Glomerular endothelial cell (primary cell): ENCODE measurements at places on chromosomes 7 and 10.

GRCh38 chr7:83925860-83926259 lies 268.7 kb downstream of the SEMA3A start:
- no peak for DNase-seq

- peak; percentile 51 for DNase-seq
Measured at GRCh38 chr10:31490858-31491504, 172.0 kb downstream of the ZEB1 start.

DNA sequence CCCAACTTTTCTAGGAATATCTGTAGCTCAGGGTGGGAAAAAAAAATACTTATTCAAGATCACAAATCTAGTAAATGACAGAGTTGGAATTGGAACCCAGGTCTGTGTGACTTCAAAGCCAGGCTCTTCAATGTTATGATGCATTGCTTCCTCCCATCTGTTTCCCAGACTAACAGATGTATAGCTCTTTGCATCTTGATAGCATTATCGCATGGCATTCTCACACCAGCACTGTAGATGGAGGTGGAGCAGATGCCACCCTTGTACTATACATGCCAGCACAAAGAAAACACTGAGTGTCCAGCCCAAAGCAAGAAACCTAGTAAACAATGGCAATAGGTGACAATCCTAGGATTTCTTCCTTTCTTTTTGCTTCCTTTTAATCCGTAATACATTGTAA lies 497.3 kb downstream of the NEBL start:
- no peak for DNase-seq

DNA sequence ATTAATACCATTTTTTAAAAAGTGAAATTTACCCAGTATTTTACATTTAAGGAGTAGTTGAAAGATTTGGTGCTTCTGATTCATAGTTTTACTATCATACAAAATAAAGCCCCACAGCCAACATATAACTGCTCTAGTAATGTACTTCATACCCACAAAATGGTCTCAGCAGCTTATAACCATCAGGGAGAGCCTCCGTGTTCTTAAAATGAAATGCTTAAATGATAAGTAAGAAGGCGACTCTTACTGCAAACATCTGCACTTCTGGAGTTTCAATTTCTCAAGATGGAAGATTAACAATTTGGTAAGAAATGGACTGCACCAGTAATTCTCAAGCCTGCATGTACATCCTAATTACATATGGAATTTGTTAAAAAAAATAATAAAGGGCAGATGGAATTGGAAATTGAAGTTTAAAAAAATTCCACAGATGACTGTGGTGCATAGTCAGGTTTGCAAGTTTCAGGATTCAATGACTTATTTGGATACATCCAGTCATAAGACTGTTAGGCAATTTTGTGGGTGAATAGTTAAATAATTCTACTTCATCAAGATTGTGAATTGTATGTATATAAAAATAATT lies 461.0 kb downstream of the KIF20B start:
- no peak for DNase-seq

GRCh38 chr10:130575756-130576285 lies 439.6 kb downstream of the GLRX3 start:
- DNase-seq = no peak

DNA sequence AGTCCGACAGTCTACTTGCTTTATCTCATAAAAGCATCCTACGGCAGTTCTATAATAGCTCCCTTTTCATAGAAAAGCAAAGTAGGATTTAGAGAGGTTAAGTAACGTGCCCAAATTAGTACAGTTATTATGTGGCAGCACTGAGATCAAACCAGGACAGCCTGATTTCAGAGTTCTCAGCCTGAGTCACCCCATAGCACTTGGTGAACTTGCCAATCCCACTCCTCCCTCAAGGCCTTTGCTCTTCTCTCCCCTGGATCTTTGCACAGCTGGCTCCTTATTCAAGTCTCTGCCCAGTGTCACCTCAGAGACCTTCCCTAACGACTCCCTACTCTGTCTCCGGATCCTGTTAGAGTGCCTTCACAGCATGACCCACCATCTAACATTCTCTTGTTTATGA lies 438.0 kb upstream of the NFE2L3 start:
- no peak for DNase-seq

DNA sequence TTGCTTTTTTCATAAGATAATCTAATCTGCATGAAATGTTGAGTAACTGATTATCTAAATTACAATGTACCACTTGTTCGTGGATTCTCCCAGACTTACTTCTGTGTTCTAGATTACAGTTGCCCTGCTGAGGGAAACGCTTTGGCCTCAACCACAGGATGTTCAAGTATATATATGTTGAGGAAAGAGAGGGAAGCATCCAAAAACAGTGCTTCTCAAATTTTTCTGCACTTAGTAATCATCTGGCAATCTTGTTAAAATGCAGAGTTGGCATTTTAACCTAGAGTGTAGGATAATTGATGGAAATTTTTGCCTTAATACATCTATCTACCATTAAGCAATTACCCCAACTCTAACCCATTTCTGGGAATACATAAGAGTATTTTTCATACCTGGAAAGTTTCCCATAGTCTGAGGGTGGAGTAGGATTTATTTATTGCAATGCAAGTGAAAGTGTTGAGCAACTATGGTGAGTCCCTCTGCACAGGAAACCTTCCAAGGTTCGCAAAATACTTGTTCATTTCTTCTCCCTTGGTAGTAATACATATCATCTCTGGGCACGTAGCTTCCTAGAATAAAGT lies 59.6 kb upstream of the C1GALT1 start:
- no peak for DNase-seq

DNA sequence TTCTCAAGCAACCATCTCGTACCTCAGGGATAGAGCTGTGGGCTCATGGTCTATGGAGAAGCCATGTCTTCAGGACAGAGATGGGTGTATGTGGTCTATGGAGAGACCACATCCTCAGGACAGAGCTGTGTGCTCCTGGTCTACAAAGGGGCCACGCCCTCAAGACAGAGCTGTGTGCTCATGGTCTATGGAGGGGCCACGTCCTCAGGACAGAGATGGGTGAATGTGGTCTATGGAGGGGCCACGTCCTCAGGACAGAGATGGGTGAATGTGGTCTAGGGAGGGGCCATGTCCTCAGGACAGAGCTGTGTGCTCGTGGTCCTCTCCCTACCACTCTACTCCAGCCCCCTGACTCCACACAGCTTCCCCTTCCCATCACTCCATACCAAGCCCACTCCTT lies 117.8 kb downstream of the WDR37 start:
- no peak for DNase-seq

GRCh38 chr7:27154369-27154768 lies 2.0 kb upstream of the HOXA3 start:
- no peak for DNase-seq

GRCh38 chr10:29030900-29031299 lies 258.0 kb upstream of the LYZL1 start:
- DNase-seq = no peak

- DNase-seq = no peak
Measured at GRCh38 chr10:83908506-83908905, 230.8 kb upstream of the GHITM start.

DNA sequence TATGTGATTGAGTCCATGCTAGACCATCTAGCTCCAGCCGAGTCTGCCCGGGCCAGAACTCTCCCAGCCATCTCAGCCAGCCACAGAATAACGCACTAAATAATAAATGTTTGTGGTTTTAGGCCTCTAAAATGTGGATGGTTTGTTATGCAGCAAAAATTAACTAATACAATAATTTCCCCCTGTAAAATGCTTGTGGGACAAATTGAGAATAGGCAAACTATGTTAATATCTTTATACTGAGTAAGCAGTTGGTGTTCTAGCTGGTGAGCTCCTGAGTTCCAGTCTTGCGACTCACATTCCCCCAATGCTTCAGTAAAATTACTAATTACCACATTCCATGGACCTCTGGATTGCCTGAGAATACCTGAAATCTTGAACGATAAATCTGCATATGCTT lies 316.8 kb upstream of the NFE2L3 start:
- no peak for DNase-seq

DNA sequence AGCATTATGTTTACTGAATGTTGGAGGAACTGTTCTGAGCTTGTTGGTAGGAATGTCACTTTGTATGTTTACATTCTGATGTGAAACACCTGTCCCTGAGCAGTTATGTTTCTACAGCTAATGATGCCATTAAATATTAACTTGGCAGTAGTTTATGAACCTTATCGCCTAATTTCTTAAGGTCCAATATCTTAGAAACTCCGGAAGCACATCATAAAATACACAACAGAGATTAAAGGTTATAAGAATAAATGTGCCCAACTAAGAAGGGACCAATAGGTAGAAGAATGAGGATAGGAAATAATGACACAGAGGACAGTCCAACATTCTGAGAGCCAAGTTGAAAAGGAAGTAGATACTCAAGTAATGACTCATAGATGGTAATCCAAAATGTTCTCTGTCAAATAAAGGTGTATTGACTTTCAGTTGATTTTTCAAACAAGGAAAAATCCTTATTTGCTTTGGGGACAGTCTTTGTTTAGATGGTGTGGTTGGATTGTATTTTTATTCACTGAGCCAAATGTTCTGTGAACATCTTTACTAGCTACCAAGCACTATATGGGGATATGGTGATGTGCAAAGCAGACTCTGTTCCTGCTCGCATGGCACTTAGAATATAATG lies 31.9 kb downstream of the LCOR start:
- peak; percentile 52 for DNase-seq

DNA sequence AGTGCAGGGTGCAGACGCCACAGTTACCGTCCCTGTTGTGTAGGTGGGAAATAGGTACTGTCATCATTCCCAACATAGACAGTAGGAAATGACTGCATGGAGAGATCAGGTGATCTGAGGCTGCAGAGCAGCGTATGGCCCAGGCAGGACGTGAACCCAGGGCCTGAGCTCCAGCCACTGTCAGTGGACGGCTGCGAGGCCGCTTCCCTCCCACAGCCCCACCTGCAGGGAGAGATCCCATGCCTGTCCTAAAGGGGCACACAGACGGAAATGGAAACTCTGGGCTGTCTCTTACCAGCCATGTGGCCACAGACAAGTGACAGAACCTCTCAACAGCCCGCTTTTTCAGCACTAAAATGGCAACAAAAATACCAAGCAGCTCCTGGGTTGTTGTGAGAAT lies 44.5 kb upstream of the MNX1 start:
- no peak for DNase-seq

DNA sequence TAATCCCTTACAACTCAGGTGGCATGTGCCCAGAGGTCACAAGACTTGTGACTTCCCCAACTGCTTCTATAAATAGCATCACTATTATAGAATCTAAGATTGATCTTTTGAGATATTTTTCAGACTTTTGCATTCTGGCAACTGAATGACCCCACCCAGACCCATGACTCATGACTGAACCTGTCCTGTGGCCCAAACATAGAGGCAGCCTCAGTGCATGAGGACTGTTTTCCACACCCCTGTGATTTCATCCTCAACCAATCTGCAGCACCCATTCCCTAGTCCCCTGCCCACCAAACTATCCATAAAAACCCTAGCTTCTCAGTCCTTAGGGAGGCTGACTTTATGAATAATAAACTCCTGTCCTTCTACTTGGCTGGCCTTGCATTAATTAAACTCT lies 84.5 kb downstream of the MICU1 start:
- DNase-seq = no peak

GRCh38 chr7:148867596-148868377 lies 16.3 kb downstream of the EZH2 start:
- no peak for DNase-seq

DNA sequence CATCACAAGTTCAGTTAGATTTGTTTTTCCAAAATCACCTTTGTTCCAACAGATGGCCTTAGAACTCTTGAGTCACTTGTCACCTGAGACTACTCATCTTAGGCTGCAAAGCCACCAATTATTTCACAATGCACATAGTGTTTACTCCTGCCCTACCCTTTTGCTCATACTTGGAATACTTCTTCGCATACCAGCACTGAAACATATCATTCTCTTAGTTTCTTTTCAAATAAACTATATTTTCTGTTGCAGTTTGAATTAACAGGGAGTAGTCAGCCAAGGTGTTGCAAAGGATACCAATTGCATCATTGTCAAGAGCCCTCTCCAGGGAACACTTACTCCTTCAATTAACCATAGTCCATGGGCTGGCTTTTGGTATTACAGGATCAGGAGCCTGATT lies 71.0 kb downstream of the CASD1 start:
- DNase-seq = no peak

DNA sequence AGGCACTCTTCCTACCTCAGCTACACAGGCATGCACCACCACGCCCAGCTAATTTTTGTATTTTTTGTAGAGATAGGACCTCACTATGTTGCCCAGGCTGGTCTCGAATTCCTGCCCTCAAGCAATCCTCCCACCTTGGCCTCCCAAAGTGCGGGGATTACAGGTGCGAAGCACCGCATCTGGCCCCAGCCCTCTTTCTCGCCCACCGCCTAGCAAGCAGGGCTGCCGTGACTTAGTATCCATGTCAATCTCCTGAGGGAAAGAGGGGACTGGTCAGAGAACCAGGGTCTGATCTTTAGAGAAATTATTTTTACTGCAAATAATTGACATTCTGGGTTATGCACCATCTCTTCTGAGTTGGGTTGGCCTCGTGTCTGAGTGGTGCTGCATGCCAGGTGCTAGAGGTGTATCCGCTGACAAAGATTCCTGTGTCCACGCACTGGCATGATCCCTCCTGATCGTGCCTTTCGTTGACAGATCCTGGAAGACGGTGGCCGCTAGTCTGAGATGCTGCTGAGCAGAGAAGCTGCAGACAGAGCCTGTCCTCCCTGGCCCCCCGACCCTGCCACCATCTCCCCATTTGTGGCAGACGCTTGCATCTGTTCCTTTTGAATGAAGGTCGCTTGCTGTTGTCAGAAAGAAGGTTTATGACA lies 22.7 kb downstream of the WIPI2 start:
- DNase-seq = no peak

GRCh38 chr10:34121781-34122622 lies 693.1 kb downstream of the PARD3 start:
- DNase-seq = no peak

GRCh38 chr10:113493882-113494301 lies 59.0 kb upstream of the HABP2 start:
- DNase-seq = no peak

DNA sequence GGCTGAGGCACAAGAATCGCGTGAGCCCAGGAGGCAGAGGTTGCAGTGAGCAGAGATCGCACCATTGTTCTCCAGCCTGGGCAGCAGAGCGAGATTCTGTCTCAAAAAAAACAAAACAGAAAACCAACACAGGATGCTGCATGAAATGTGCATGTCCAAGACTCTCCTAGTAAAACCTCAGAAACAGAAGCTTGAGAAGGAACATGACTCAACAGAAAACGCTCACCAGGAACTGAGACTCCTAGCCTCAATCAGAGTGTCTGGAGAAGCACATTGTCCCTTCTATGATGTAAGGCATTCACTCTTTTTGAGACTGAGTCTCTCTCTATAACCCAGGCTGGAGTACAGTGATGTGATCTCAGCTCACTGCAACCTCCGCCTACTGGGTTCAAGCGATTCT lies 168.3 kb downstream of the MYOF start:
- DNase-seq = no peak

- DNase-seq = no peak
Measured at GRCh38 chr7:142866361-142867096, 11.7 kb downstream of the EPHB6 start.

DNA sequence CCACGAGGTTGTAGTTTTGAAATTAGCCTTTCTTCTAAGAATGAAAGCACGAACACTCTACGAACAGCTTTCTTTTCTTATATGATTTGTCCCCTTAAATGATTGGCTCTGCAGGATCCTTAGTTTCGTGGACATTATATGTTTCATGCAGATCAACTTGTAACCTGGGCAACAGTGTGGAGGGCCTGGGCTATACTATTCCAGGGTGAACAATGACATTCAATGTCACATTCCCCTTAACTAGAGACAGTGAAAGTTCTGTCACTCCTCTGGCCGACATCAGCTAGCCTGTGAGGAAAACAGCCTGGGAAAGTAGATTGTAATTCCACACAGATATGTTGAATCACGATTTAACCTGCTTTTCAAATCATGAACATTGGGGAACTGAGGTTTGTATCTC lies 23.4 kb downstream of the TAS2R16 start:
- DNase-seq = no peak
